ENCODE measurements at places on chromosomes 11 and 22.
A peak's percentile ranks its signal among the peaks of the same experiment; 100 is the strongest.

DNA sequence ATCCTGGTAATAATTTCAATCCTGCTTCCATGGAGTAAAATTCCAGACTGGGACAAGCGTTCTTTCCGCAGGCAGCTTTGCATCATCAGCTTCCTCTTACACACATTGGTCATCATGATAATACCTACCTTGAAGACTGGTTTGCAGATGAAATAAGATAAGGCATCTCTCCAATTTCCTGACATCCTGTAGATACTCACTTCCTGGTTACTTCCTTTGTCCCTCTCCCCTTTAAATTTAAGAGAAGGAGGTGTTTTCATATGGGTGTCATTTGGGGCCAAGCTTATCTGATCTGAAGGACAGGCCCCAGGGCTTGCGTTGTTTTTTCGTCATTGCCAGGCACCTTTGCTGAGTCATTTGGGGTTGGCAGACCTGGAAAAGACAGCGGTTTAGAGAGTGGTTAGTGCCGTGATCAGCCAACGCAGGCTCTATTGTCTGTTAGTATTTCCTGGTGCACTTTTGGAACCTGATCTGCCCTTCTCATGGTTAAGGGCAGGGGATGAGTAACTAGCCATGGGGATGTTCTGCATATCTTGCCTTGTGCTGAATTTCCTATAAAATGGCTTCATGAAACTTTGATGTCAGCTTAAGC lies 24.1 kb downstream of the GRAMD1B start:
- no peak for DNase-seq

- no peak for DNase-seq
Measured at GRCh38 chr11:65059959-65060824, 1.8 kb upstream of the NAALADL1 start.

GRCh38 chr11:116773203-116774097 lies 663 bp upstream of the BUD13 start:
- DNase-seq: no peak

- no peak for DNase-seq
Measured at GRCh38 chr11:126499131-126499752, 143.8 kb downstream of the ST3GAL4 start.

GRCh38 chr11:132430429-132431062 lies 1060.1 kb downstream of the NTM start:
- no peak for DNase-seq

DNA sequence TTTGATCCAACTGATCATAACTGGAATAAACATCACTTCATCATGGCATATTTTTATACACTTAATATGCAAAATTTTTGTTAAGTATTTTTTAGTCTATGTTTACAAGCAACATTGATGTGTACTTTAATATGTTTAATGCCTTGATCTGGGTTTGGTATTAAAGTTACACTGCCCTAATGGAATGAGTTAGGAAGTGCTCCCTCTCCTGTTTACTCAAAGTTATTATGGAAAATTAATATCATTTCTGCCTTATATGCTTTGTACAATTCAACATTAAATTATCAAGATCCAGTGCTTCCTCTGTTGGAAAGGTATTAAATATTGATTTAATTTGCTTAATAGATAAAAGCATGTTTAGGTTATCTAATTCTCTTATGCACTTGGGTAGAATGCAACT lies 927.3 kb upstream of the RAG2 start:
- no peak for DNase-seq

DNA sequence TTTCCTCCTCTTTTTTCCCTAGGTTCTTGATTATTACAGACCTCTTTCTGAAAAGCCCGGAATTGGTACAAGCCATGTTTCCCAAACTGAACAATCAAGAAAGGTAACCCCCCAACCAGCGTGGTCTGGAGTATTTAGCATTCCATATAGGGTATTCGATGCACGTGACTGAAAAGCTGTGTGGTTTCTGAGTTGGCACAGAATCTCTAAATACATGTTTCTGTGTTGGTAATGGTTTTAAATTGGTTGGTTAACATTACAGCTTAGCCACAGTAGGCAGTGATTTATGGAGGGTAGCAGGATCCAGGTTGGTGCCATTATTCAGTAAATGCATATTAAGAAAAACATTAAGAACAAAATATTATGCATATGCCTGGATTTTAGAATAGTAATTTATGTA lies 46.8 kb downstream of the ATXN10 start:
- DNase-seq: no peak

DNA sequence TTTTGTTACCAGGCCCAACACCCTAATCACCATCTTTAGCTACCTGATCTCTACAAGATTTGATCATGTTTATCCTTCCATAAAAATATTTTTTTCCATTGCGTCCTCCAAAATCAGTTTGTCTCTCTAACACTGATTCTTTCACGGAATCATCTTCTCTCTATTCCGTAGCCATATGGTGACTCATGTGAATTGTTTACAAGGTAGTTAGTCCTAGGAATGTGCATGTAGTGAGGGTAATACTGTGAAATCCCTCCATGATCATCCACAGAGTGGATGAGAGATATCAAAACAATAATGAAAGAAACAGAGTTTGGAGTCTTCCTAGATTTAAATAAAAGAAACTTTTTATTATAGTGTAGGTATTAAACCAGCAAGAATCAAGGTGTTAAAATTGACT lies 230.2 kb downstream of the METTL15 start:
- no peak for DNase-seq

- no peak for DNase-seq
Measured at GRCh38 chr22:38446018-38446601, 8.9 kb downstream of the KCNJ4 start.

- DNase-seq: no peak
Measured at GRCh38 chr11:62713343-62713742, 5.9 kb downstream of the GNG3 start.

GRCh38 chr11:106021181-106021966 lies 666 bp downstream of the MSANTD4 start:
- DNase-seq: peak; percentile 22

DNA sequence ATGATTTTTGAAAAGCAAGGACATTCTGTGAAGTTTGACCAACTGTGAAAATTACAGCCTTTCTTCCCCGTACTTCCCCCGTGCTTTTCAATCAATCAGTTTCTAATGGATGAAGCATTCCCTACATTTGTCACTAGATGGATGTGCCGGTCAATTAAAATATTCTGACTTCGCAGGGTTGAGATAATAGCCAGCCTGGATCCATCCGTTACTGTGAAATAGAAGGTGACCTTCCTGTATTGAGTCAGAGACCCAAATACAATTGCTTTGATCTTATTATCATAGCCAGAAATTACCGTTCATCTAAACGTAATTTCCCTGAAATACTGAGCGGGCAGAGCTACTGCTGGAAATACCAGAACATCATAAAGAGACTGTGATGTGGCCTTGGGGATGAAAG lies 21.1 kb upstream of the PARVB start:
- no peak for DNase-seq

DNA sequence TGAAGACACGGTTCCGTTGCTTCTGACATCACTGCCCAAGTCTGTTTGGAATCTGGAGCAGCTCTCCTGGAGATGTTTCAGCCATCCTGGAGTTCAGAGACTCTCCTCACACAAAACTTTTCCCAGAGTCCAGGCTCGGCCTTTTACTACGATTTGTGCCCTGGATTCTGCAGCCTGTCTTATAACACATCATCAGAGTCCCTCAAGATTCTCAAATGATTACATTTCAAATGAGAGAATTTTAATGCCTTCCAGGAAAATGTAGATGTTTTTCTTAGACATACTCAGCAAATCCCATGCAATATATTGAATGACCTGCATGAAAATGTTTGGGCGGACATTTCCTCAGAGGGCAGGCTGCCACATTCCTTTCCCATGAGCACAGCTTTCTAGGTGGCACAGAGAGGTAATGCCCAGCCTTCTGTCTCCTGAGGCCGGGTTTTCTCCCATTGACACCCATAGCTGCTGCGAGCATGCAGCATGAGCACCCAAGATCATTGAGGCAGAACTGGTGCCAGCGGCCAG lies 129.1 kb downstream of the SNX19 start:
- DNase-seq: no peak

GRCh38 chr11:106234794-106235193 lies 157.3 kb downstream of the AASDHPPT start:
- DNase-seq: no peak

GRCh38 chr11:26983645-26984044 lies 10.3 kb upstream of the FIBIN start:
- no peak for DNase-seq

- DNase-seq: no peak
Measured at GRCh38 chr11:9838961-9839360, 175.1 kb downstream of the SWAP70 start.

DNA sequence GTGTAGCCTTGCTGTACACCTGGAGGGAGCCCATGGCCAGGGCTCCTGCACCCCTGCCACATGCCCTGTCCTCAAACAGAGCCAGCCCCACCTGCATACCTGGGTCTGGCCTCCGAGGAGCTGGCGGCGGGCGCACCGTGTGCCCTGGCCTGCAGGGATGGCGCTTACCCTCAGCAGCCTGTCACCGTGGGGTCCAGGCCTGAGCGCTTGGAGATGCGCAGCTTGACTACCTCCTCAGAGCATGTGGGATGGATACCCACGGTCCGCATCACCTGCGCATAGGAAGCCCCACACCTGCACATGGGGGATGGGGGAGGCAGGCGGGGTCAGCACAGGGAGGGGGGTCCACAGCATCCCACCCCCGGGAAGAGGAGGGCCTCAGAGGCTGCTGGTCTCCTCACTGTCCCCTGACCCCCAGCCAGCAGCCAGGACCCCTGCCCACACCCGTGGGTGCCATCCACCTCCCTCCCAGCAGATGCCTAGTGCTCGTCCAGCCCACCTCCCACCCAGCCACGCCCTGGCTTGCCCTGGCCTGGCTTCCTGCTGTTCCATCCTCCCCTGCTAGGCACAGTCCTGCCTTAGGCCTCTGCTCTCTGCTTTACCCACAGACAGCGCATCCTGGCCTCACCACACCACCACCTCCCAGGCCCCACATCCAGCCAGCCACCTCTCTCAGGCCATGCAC lies 22.4 kb upstream of the GNB1L start:
- no peak for DNase-seq

DNA sequence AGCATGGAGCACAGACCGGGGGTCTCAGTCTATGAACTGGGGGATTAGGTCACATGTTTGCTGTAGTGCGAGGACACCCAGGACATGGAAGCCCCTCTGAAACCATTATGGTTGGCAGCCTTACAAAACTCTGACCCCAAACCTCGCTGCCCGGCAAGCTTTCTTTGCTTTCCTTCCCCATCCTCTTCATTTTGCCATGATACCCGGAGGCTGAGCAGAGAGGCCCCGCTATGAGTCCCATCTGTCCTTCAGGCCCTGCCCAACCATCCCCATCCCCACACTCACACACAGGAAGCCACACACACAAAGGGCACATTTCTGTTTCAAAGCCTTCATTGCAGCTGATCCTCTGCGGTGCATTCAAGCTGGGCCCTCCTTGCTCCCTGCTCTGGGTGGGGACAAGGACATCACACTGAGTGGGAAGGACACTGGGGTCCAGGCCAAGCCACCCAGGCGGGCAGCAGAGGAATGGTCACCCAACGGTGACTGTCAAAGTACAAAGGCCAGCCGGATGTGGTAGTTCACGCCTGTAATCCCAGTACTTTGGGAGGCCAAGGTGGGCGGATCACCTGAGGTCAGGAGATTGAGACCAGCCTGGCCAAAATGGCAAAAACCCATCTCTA lies 176.5 kb downstream of the CTTN start:
- no peak for DNase-seq

DNA sequence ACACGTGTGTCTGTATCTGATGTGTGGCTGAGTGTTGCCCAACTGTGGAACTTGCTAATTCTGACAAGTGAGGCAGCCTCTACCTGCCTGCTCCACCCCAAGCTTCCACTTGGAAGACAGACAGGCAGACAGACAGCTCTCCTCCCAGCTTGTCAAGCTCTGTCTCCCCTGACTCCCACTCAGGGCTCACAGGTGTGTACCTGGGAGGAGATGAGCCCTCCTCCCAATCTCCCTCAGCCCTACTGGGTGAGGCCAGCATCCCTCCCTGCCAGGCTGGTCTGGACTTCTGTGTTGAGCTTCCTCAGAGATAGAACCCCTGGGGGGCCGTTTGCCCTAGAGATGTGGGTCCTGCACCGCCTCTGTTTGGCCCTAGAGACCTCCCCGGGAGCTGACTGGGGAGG lies 1.0 kb upstream of the CHRM1 start:
- no peak for DNase-seq

- no peak for DNase-seq
Measured at GRCh38 chr22:37804352-37804880, 3.3 kb upstream of the GCAT start.

GRCh38 chr22:47064416-47064815 lies 302.0 kb downstream of the TBC1D22A start:
- no peak for DNase-seq

GRCh38 chr11:134610116-134610910 lies 198.3 kb upstream of the B3GAT1 start:
- no peak for DNase-seq

DNA sequence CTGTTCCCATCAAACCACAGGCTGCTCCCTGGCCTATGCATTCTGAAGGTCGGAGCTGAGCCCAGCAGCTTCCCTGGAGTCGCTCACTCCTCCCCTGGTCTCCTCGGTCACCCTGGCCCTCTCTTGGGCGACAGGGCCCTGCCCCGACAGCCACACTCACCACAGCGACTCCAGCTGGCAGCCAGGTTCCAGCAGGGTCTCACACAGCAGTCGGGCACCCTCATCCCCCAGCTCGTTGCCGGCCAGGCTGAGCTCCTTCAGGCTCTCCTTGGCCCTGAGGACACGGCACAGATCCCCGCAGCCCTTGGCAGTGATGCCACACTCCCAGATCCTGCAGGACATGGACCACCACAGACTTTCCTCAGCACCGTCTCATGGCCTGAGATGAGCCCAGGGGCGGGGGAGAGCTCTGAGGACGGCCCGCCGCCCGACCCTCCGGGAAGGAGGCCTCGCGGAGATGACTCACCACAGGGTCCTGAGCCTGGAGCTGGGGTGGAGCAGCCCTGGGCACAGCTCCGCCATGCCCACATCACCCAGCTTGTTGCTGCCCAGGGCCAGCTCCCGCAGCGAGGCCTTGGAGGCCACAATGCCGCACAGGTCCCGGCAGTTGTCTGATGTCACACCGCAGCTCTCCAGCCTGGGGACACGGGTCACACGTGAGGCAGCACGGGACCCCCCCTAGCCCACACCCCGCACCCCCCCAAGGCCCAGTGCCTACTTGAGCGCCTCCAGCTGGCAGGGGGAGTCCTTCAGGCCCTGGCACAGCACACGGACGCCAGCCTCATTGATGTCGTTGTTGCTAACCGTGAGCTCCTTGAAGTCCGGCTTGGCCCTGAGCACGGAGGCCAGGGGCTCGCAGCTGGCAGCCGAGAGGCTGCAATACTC lies 8.5 kb downstream of the RNH1 start:
- DNase-seq: no peak

DNA sequence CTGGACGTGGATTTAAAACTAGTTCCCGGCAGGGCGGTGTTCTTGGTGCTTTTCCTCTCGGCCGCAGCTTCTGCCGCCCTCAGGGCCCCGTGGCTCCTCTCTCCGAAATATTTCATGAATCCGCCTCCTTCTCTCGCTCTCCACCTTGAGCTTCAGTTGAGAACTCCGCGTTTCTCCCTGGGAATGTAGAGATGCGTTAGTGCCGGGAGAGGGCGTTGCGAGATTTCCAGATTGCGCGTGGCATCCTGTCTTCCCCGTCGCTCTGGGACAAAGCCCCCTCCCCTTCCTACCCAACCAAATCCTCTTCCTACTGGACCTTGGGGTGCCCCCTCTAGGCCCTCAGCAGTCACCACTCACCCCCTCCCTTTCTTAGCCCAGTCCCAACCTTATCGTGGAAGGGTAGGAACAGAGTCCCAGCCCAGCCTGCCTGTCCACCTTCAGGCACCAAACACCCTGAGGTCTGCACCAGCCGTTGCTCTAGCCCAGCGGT lies 15.5 kb upstream of the RAC2 start:
- no peak for DNase-seq

Data from fibroblast of skin of left quadriceps (primary cell).